CD4-positive, alpha-beta memory T cell (primary cell): ENCODE measurements at places on chromosomes 5 and 9. TPM values are rescaled to one million over a fixed set of nuclear protein-coding genes. Genes with fewer than 3 reads are reported as not detected.

- DNase-seq, result no peak
Observed at GRCh38 chr9:97596906-97597305, 36.3 kb downstream of the TSTD2 start.

- no peak for DNase-seq
Observed at GRCh38 chr5:119289438-119290044, 66.3 kb upstream of the TNFAIP8 start.

DNA sequence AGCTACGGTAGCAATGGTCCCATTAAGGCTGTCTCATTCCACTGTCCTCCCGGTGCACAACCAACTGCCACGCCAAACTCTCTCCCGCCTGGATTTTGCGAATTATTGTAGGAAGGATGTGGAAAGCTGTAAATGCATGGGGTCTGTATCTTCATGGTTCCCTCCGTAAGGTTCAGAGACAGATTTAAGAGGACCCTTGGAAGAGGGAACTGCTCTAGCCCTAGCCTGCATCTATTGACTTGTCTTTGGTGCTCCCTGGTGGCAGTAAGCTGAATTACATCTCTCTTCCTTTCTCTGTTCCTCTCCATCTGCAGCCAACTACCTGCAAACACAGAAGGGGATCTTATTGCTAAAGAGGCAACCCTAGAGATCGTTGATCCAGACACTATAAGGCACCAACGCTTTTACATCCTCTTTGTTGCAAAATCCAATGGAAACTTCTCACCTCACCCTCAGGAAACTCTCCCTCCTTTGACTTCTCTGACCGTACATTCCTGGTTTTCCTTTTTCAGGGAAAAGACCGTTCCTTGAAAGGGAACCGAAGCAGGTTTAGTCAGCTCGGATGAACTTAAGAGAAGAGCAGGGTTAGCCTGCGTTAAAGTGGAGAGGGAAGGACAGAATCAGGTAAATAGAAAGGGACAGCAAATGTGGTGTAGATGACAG, 11.9 kb downstream of the CAPSL start:
- DNase-seq, result peak; percentile 63

DNA sequence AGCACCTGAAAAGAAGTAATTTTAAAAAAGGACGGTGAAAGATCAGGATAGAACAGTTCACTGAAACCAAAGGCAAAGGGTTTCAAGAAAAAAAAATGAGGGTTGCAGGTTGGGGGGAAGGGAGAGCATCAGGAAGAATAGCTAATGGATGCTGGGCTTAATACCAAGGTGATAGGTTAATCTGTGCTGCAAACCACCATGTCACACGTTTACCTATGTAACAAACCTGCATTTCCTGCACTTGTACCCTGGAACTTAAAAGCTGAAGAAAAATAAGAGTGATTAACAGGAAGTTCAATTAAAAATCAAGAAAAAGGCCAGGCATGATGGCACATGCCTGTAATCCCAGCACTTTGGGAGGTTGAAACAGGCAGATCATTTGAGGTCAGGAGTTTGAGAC, 44.1 kb upstream of the RNF38 start:
- DNase-seq, result no peak

- DNase-seq, result no peak
Observed at GRCh38 chr9:37449862-37450632, 15.2 kb downstream of the ZBTB5 start.

GRCh38 chr9:22590336-22591033, 143.9 kb downstream of the DMRTA1 start:
- no peak for DNase-seq

Gene PGM5
- not detected for total RNA-seq

Gene LTC4S
- 5.1 TPM for total RNA-seq
